Adrenal gland (tissue), 19 donors: ENCODE measurements at places on chromosomes 5 and 9. TPM values are rescaled to one million over a fixed set of nuclear protein-coding genes. Genes with fewer than 3 reads are reported as not detected.

ANXA1 gene
- 114 TPM for polyA plus RNA-seq

BAAT gene
- 0.07 TPM for polyA plus RNA-seq

RETREG1 gene
- 3.8 TPM for polyA plus RNA-seq

SOX30 gene
- not detected for polyA plus RNA-seq

GDA gene
- 0.57 TPM for polyA plus RNA-seq

BHMT gene
- 0.24 TPM for polyA plus RNA-seq

ASPN gene
- 5.6 TPM for polyA plus RNA-seq

SOWAHA gene
- polyA plus RNA-seq = 0.17 TPM

MEIKIN gene
- polyA plus RNA-seq = not detected

C5orf22 gene
- 21.5 TPM for polyA plus RNA-seq

IL4 gene
- polyA plus RNA-seq = not detected

TMOD1 gene
- 72.3 TPM for polyA plus RNA-seq

FGF10 gene
- polyA plus RNA-seq = 1.0 TPM

GPR150 gene
- 0.03 TPM for polyA plus RNA-seq

CDX1 gene
- 0.24 TPM for polyA plus RNA-seq

MTMR12 gene
- polyA plus RNA-seq = 18.4 TPM

CANX gene
- 992 TPM for polyA plus RNA-seq

LRRC70 gene
- 4.3 TPM for polyA plus RNA-seq

MCC gene
- 2.4 TPM for polyA plus RNA-seq

ANKRD18A gene
- 0.07 TPM for polyA plus RNA-seq

DAB2 gene
- 111 TPM for polyA plus RNA-seq

MRPL41 gene
- 6.1 TPM for polyA plus RNA-seq

BTNL8 gene
- polyA plus RNA-seq = 0.07 TPM

KIAA1958 gene
- polyA plus RNA-seq = 7.3 TPM

HACD4 gene
- polyA plus RNA-seq = 2.1 TPM

FLT4 gene
- 26.0 TPM for polyA plus RNA-seq

SIGMAR1 gene
- polyA plus RNA-seq = 96.3 TPM

ACTBL2 gene
- polyA plus RNA-seq = not detected

CDO1 gene
- polyA plus RNA-seq = 14.0 TPM

SLC9A3 gene
- 0.88 TPM for polyA plus RNA-seq

LAMC3 gene
- 67.0 TPM for polyA plus RNA-seq

SPATA31C1 gene
- not detected for polyA plus RNA-seq

INSL4 gene
- polyA plus RNA-seq = not detected

FANCG gene
- polyA plus RNA-seq = 5.5 TPM

TMEM174 gene
- polyA plus RNA-seq = not detected

GPR151 gene
- not detected for polyA plus RNA-seq

MAML1 gene
- polyA plus RNA-seq = 12.6 TPM

CCL28 gene
- 2.1 TPM for polyA plus RNA-seq

IGIP gene
- polyA plus RNA-seq = 5.6 TPM

GARIN3 gene
- not detected for polyA plus RNA-seq

PDE6A gene
- polyA plus RNA-seq = 1.5 TPM

ZNF608 gene
- 16.7 TPM for polyA plus RNA-seq

AGTPBP1 gene
- polyA plus RNA-seq = 4.2 TPM

FOXD4L5 gene
- polyA plus RNA-seq = not detected

AQP7 gene
- 32.5 TPM for polyA plus RNA-seq

PLAA gene
- 12.8 TPM for polyA plus RNA-seq

SLC1A3 gene
- polyA plus RNA-seq = 20.8 TPM

FOXI1 gene
- not detected for polyA plus RNA-seq

CEP78 gene
- 9.0 TPM for polyA plus RNA-seq

SLC36A3 gene
- polyA plus RNA-seq = not detected

DIPK1B gene
- 19.2 TPM for polyA plus RNA-seq

C9orf72 gene
- polyA plus RNA-seq = 22.7 TPM

AHRR gene
- 1.6 TPM for polyA plus RNA-seq

TRPM6 gene
- polyA plus RNA-seq = 0.20 TPM
